ENCODE measurements at places on chromosomes 3 and 15. TPM values are rescaled to one million over a fixed set of nuclear protein-coding genes. Genes with fewer than 3 reads are reported as not detected.

PTX3 gene
- total RNA-seq = 3,941 TPM

GCSAM gene
- total RNA-seq = not detected

LNP1 gene
- 2.9 TPM for total RNA-seq

CPA3 gene
- not detected for total RNA-seq

CSPG5 gene
- not detected for total RNA-seq

CTXN2 gene
- not detected for total RNA-seq

COL7A1 gene
- total RNA-seq = 14.9 TPM

CD200R1 gene
- not detected for total RNA-seq

NR2E3 gene
- not detected for total RNA-seq

FANCD2OS gene
- not detected for total RNA-seq

SERINC4 gene
- total RNA-seq = not detected

SCN11A gene
- total RNA-seq = not detected

HHLA2 gene
- total RNA-seq = not detected

SH3GL3 gene
- not detected for total RNA-seq

RBMS3 gene
- total RNA-seq = 44.6 TPM

EAF1 gene
- 15.6 TPM for total RNA-seq
